ENCODE measurements at places on chromosomes 7 and 10.

DNA sequence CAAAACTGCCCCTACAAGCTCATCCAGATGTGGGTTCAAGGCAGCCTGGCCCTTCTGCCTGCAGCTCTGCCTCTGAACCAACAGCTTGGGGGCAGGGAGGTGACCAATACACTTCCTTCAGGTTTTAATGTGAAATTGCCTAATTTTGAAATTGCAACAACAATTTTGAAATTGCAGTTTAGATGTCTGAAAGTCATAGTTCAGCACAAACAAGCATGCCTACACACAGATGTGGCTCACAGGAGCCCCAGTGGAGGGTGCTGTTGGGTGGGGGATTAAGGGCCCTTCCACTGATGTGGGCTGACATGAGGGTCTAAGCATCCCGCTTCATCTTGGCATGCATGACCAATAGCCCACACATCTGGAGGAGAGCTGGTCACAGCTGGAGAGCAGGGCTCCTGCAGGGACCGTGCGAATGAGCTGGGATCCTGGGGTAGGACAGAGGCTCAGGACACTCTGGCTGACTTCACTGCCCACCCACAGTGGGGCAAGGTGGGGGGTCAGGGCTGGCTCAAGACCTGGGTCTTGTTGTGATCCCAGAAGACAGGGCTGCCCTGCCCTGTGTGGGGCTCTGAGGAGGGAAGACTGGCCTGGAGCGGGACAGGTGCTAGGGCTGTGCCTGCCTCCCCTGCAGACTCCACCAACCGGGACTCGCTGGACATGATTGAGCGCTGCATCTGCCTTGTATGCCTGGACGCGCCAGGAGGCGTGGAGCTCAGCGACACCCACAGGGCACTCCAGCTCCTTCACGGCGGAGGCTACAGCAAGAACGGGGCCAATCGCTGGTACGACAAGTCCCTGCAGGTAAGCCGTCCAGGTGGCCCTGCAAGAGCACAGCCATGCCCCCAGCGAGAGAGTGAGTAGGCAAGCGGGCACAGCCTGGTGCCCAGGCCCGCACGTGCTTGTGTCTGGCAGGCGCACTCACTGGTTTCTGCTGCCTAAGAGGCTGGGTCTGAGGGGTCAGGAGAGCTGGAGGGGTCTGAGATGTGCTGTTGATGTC lies 32.3 kb downstream of the CHAT start:
- DNase-seq, result no peak

DNA sequence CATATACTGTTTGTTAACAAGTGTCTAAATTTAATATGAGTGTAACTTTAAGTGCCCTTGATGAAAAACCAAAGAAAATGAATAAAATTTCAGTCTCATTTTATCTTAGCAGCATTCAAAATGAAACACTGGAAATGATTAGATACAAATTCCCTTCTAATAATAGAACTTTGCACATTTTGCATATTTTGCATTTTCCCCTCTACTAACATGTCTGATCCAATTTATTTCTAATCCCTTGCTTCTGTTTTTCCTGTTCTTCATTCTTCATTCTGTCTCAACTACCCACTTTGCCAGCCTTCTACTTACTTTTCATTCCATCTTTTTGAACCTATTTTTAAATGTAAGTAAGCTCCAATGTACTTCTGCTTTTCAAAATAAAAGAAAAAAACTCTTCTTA lies 42.7 kb upstream of the SEMA3D start:
- no peak for DNase-seq

DNA sequence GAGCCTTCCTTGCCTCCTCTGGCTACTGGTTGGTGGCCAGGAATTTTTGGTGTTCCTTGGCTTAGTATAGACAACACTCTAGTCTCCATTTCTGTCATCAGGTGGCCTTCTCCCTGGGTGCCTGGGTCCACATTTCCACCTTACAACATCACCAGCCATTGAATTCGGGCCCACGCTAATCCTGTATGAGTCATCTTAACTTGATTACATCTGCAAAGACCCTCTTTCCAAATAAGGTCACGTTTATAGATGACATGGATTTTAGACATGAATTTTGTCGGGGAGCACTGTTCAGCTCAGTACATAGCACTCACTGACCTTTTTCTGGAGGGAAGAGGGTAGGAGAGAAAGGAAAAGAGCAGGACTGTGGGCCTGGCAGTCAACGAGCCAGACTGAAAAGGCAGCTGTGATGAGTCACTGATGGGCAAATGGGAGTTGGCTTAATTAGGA lies 39.4 kb downstream of the MMRN2 start:
- no peak for DNase-seq

DNA sequence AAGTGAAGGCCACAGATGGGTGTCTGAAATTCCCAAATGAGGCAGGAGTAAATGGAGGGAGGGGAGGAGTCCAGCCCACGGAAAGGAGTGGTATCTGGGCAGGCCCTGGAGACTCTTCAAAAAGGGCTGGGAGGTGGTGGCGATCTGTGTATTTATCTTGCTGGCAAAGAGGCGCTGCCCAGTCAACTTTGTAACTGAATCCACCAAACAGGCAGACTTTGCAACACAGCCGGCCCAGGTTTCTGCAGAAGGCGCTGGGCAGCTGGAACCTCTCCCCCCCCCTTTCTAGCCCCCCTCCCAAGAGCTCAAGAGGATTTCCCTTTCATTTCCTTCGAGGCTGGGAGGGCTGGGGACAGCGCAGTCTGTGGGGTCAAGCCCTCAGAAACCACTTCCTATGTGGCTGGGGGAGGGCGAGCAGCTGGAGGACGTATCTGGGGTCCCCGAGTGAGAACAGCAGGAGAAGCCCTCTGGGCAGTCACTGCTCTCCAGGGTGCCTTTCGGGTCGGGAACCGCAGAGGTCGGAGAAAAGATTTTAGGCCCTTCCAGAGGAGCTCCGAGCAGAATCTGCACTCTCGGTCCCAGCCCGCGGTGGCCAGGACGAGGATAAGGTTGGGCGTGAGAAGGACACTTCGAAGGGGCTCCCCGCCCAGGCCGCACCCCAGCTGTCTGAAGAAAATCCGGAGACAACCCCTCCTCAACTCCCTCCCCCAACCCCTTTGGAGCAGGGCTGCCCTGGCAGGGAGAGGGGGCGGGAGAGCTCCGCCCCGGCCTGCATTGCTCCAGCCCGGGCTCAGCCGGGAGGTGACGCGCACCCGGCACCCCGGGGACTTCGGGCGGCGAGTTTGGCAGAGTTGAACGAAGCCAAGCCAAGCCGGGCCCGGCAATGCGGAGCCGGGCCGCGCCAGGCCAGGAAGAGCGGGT lies 965 bp downstream of the ZCCHC24 start:
- peak; percentile 31 for DNase-seq

DNA sequence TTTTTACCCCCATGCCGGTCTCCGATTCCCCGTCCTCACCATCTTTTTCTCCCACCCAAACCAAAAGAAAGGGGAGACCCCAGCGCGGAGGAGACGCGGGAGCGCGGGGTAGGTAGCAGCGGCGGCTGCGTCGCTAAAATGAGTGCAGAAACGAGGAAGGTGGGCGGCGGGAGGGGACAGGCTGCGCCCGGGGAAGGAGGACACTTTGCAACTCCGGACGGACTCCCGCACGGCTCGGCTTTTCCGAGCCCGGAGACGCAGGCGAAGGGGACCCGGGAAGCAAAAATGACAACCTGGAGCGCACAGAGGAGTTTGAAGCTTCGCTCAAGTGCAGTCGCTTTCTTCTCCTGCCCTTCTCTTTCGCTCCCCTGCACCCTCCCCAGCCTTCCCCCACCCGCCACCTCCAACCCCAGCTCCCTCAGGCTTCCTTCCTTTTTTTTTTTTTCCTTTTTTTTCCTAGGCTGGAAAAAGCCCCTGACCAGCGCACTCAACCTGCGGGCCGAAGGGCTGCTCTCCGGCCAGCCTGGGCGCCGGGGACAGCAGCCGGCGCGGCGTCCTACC lies 453 bp downstream of the SFMBT2 start:
- DNase-seq, result no peak

DNA sequence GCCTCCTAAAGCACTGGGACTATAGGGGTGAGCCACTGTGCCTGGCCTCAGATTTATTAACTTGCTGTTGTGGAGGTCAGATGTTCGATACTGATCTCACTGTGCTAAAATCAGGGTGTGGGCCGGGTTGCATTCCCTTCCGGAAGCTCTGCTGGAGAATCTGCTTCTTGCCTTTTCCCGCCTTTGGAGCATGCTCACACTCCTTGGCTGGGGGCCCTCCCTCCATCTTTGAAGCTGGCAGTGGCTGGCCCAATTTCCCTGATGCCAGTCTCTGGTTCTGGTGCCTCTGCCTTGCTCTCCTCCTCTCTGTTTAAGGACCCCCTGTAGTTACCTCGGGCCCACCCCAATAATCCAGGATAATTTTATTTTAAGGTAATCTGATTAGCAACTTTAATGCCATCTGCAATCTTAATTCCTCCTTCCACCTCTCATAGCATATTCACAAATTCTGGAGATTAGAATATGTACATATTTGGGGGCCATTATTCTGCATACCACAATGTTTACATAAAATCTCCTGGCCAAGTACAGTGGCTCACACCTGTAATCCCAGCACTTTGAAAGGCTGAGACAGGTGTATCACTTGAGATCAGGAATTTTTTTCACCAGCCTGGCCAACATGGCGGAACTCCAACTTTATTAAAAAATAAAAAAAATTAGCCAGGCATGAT lies 7.9 kb upstream of the PITRM1 start:
- DNase-seq, result no peak

GRCh38 chr10:11227103-11227502 lies 209.4 kb downstream of the CELF2 start:
- DNase-seq, result no peak

GRCh38 chr7:5629941-5630340 lies 151.5 kb downstream of the RNF216 start:
- DNase-seq, result no peak

GRCh38 chr10:103855424-103855823 lies at the start of gene SH3PXD2A:
SH3PXD2A (minus strand) TSS chr10:103855576; CDS start chr10:103855266, 310 bp downstream.
- peak; percentile 43 for DNase-seq

DNA sequence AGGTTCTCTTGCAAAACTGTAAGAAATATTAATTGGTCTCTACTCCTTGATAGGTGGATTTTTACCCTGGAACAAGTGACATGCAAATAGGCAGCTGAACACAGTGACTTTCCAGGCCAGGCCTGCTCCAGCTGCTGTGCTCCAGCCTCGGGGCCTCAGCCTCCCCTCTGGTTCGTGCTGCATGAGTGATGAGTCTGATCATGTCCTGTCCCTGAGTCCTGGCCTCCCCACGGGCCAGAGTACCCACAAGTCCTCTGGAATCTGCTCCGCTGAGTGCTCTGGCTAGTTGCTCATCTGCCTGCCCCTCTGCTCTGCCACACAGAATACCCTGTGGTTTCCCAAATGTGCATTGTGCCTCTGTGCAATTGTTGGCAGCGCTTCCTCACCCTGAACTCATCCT lies 80.1 kb upstream of the PDZD8 start:
- DNase-seq, result no peak

DNA sequence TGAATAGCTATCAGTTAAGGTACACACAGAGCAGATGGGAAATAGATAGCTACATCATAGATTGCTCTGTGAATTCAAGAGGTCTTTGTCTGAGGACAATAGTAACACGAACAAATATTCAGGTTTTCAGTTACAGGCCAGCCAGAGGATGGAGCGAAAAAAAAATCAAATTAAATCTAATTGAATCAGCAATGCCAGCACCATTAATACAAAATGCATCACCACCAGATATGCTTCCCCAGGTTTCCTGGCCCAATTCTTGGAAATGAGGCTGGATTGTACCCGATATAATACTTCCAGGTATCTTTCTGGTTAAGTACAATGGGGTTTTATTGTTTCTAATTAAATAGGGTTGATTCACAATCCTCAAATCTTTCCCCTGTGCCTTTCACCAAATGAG lies 975.8 kb upstream of the AUTS2 start:
- DNase-seq, result no peak

GRCh38 chr7:148850564-148850963 lies 33.5 kb downstream of the EZH2 start:
- DNase-seq, result no peak

- DNase-seq, result no peak
Observed at GRCh38 chr10:27529010-27529783, 25.1 kb downstream of the RAB18 start.

DNA sequence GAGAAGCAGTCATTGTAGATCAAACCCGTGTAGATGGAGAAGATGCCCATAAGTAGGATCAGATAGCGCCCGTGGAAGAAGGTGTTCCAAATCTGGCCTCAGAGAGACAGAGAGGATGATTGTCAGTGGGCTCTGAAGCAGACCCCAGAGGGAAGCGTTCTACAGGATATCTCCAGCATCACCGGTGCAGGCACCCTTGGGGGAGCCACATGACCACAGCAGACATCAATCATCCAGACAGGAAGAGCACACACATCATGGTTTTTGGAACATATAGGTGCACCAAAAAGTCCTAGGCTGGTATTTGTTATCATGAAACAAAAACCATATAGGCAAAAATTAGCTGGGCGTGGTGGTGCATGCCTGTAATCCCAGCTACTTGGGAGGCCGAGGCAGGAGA lies 44.0 kb upstream of the SVOPL start:
- DNase-seq, result no peak

- no peak for DNase-seq
Observed at GRCh38 chr10:68553138-68553537, 7.0 kb upstream of the TET1 start.

GRCh38 chr7:158350166-158350900 lies 237.3 kb downstream of the PTPRN2 start:
- no peak for DNase-seq

GRCh38 chr10:92957223-92958010 lies 103.2 kb upstream of the CYP26C1 start:
- DNase-seq, result no peak

- no peak for DNase-seq
Observed at GRCh38 chr7:102888561-102889233, 24.1 kb upstream of the LRRC17 start.

- DNase-seq, result no peak
Observed at GRCh38 chr7:6162331-6162620, 110.1 kb downstream of the CYTH3 start.

- no peak for DNase-seq
Observed at GRCh38 chr10:35564341-35564968, 40.7 kb upstream of the GJD4 start.

- DNase-seq, result no peak
Observed at GRCh38 chr10:117316701-117317100, 58.5 kb downstream of the PDZD8 start.

DNA sequence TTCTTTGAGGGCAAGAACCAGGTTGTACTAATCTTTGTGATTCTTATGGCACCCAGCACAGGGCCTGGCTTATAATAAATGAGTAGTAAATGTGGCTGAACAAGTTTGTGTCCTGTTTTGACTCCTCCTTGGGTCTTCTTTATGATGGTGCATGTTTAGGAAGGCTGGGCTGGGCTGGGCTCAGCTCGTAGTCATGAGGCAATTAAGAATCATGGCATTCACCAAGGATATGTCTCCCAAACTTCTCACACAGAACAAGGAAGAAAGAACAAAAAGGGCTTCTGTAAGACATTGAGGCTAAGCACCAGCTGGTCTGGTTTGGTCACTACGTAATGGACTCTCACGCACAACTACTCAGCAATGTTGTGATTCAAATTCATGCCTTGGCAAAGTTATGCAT lies 30.5 kb upstream of the YAE1 start:
- no peak for DNase-seq

GRCh38 chr7:131094685-131095084 lies 233.0 kb upstream of the MKLN1 start:
- no peak for DNase-seq

DNA sequence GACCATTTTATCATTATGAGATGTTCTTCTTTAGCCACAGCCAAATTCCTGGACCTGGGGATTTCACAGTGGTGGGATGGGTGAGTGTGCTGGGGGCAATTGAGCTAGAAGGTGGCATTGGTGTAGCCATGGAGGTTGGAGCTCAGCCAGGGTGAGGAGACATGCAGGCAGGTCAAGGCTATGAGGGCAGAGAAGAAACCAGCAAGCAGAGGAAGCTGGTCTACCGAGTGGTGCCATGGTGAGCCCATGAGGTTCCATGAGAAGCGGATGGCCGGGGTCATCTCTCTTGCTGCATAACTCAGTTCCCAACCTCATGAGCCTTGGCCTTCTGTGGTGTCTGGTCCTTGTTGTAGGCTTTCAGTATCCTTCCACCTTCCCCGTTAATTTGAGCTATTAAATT lies 91.4 kb downstream of the CARD11 start:
- DNase-seq, result no peak
